ENCODE measurements at places on chromosomes 12 and 14.

- no peak for DNase-seq
Measured at GRCh38 chr14:68740788-68741476, 51.9 kb downstream of the ZFP36L1 start.

GRCh38 chr12:109358154-109358869 lies 10.6 kb downstream of the MYO1H start:
- no peak for DNase-seq

DNA sequence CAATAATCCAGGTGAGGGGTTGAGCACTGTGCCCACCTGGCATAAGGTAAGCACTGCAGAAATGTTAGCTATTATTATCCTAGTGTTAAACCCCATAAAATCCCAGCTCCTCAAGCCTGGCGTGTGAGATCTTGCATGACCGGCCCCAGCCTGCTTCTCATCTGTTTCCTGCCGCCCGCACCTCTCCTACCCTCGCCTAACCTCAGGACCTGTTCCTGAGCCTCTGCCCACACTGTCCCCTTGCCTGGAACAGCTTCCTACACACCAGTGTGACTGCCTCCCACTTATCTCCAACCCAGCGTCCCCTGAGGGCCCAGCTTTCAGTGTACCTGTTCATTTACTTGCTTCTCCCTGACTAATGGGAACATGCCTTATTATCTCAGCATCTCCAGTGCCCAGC lies 24.7 kb downstream of the ISCA2 start:
- DNase-seq: no peak

GRCh38 chr12:75560167-75560566 lies 48.8 kb upstream of the KRR1 start:
- no peak for DNase-seq

GRCh38 chr14:69231486-69231885 lies 28.5 kb upstream of the GALNT16 start:
- no peak for DNase-seq

- DNase-seq: no peak
Measured at GRCh38 chr14:99664058-99664936, 19.4 kb downstream of the HHIPL1 start.

- DNase-seq: no peak
Measured at GRCh38 chr12:662566-663292, 516 bp downstream of the NINJ2 start.

GRCh38 chr12:6724409-6724797 lies 557 bp downstream of the COPS7A start:
- no peak for DNase-seq

DNA sequence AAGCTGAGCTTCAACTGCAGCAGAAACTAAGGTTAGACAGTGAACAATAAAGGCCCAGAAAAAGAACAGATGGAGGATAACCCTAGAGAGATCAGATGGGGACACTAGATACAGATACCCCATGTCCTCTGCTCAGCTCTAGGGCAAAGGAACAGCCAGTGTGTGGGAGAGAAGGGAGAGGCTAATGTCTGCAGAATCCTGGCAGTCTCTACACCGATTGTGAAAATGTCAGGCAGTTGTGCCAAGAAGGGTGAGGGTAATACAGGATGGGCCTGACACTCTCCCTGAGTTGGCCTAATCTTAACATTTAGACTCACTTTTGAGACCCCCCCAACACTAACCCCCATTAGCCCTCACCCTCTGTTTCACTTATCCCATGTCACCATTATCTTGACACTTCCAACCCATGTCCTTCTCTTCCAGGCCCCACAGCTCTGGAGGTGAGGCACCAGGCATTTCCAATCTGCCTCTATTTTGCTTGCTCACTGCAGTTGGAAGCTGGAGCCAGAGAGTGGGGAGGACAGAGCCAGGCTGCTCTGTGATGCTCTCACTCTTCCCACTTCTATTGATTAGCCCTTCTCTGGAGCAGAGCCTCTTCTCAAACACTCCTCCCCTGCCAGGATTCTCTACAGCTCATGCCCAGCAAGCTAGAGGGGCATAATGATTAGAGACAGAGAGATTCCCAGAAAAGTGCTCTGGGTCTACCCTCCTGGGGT lies 3.0 kb upstream of the BLOC1S1 start:
- no peak for DNase-seq

DNA sequence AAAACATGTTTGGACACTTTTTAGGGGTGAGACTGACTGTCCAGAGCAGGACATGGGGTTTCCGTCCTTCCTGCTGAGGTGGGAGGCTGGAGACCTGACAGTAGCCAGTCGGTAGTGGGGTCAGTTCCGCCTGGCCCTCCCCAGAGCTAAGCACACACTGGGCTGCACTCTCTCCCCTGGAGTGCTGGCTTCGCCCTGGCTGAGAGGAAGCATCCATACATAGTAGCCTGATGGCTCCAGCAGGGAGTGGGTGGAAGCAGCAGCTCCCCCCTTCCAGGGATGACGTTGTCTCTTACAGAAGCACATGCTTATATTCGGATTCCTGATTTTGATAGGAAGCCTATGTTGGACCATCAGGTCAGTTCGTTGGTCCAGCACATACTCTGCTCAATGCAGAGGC lies 40.4 kb downstream of the SFSWAP start:
- no peak for DNase-seq

- DNase-seq: no peak
Measured at GRCh38 chr12:40946612-40947194, 241.4 kb upstream of the PDZRN4 start.

- no peak for DNase-seq
Measured at GRCh38 chr12:65300679-65301349, 22.3 kb downstream of the MSRB3 start.

DNA sequence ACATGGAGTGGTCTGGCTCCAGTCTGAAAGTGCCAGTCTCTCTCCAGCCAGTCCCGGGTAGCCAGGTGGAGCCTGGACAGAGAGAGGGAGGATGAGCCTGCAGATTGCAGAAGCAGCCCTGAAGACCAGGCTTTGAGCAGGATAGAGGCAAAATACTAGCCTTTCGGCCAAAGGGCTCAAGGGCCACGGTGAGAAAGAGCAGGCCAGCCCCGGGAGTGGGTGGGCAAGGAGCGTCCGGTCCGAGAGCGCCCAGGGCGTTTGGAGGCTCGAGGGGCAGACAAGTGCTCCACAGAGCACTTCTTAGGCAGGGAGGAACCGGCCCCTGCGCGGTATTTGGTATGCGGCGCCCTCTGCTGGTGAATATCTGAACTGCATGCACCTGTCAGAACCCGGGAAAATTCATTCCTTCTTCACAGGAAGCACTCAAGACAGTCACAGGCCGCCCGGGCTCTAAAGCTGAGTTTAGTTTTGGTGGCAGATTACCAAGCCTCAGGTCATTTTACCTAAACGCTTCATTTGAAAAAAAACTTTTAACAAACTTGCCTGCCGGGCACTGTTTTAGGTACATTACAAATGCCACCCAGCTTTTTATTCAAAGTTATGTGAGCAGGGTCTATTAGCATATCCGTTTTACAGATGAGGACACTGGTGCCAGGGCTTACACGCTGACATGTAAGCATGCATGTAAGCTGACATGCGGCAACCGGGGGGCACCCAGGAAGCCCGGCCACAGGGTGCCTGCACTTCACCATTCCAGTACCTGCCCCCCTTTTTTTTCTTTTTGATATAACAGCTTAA lies 21.0 kb upstream of the PSMC1 start:
- DNase-seq: peak; percentile 87

DNA sequence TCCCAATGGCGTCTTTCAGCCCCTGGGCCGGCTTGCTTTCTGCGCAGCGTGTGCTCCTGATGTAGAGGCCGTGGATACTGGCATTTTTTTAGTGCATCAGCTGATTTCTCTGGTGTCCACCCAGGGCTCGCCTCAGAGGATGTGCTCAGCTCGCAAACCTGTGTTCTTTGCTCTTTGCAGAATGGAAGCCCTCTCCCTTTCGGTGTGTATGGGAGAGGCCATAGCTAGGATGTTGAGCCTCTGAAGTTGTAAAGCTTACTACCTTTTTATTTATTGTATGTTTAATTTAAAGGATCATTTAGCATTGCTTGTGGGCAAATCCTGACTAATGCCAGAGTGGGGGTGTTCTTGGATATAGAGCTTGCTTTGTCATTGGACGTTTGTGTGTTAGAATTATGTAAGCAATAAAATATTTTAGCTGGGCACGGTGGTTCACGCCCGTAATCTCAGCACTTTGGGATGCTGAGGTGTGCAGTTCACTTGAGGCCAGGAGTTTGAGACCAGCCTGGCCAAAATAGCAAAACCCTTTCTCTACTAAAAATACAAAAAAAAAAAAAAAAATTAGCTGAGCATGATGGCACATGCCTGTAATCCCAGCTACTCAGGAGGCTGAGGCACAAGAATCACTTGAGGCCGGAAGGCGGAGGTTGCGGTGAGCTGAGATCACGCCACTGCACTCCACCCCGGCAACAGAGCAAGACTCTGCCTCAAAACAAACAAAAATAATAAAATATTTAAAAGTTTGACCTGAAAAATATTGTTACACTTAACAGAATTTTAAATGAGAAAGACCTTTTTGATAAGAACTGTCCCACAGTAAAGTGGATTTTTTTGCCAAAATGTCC lies 52.6 kb upstream of the MMP17 start:
- DNase-seq: no peak

DNA sequence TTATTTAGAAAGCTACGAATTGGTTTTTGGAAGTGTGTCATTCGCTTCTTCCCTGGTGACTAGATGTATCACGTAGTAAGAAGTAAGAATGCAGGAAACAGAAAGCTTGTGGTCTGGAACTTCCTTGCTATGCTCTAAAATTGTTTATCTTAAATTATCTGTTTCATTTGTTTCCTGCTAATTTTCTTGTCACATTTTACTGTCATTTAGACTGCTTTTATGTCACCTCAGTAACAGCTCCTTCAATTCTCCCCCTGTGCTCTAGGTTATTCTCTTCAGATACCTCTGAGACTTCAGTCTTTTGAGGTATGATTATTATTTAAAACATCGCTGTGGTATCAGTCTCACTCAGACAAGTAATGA lies 699 bp upstream of the CD69 start:
- DNase-seq: no peak

- DNase-seq: no peak
Measured at GRCh38 chr12:132723015-132723763, 12.5 kb downstream of the PGAM5 start.

DNA sequence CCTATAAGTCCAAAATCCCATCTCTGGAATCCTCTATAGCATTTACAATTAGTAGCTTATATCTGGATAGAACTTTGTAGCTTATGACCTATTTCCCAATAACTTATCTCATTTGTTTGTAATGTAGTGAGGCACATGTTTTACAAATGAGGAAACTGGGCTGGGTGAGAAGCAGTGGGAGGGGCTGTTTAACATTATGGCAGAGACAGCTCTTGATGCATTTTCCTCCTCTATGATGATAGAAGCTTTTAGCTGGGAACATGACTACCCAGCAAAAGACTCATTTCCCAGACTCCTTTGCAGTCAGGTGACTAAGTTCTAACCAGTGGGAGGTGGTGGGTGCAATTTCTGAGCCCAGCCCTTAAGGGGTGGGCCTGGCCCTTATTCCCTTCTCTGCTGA lies 179.7 kb downstream of the TTC8 start:
- no peak for DNase-seq

- DNase-seq: peak; percentile 88
Measured at GRCh38 chr12:131860472-131861260, 32.5 kb downstream of the MMP17 start.

DNA sequence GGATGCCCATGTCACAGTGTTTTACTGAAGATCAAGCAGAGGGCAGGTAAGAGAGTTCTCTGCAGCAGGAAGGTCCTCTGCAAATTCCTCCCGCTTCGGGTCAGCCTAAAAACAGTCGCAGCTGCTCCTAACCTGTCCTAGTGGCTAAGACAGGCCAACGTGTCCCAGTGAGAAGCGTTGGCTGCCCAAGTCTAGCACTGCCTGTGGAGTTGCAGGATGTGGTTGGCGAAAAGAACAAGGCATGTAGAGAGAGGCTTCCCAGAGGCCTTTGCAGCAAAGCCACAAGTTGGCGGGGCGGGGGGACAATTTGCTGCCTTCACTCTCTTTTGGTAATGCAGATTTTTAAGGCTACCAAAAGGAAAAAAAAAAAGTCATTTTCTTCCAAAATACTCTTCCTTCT lies 340.1 kb downstream of the BCL11B start:
- DNase-seq: no peak

DNA sequence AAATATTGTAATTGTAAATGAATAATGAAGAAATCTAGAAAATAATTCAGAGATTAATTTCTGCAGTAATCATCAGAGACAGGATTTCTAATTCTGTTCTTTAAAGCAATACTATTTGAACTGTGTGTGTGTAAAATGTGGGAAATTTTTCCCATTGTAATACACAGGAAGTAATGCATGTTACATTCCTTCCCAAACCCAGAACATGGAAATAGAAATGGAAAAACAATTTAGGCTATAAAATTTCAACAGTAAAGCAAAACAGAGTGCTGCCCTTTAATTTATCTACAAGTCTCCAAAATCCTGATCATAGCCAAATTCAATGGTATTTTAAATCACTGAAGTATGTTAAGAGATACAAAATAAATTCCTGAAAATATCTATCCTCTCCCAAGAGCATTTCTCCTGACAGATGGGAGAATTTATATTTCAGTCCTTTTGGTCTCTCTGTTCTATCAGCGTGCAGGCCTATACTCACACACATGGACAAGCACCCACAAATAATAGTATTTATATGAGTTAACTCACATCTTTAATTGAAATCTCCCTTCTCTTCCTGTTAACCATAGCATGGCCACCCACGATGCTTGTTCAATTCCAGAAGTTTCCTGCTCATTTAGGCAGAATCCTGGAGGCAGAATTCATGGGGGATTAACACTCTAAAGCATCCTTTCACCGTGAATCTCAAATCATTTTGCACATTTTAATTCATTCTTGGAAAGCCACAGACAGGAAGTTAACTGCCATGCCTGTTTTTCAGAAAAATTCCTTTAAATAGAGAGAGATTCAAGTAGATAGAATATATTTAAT lies 1465.4 kb upstream of the FLRT2 start:
- DNase-seq: no peak

DNA sequence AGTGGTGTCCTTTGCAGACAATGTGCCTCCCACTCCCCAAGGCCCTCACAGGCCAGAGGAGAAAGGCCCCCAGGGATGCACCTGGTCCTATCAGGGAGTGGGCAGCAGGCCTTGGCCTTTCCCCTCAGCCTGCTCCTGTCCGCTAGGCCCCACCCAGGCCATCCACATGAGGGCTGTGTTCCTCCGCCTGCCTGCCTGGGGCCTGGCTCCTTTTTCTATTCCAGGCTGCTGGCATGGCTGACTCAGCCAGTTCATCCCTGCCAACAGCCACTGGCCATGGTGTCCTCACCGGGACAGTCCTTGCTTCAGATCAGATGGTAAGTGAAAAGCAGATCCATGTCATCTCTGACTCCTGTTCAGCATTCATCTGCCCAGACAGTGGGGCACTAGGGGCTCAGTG lies 13.4 kb downstream of the ISM2 start:
- no peak for DNase-seq
